NCI-H187 (cell line): ENCODE measurements at places on chromosomes 1 and 21.

DNA sequence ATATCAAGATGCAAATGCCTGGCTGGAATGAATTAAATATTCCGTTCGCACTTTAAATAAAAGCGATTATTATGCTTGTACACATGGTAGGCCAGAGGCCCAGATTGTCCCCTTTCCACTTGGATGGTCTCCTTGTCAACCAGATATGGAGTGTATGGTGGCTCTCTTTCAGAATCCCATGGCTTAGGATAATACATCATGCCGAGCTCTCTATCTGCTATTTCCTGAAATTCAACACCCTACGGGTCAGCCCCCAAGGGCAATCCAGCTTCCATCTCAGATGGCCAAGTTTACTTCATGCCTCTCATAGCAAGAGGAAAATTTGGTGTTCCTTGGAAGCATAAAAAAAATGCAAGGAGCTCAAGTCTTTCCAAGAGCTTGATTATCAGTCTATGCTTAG is 25.4 kb upstream of the FMO1 start:
- DNase-seq: no peak

DNA sequence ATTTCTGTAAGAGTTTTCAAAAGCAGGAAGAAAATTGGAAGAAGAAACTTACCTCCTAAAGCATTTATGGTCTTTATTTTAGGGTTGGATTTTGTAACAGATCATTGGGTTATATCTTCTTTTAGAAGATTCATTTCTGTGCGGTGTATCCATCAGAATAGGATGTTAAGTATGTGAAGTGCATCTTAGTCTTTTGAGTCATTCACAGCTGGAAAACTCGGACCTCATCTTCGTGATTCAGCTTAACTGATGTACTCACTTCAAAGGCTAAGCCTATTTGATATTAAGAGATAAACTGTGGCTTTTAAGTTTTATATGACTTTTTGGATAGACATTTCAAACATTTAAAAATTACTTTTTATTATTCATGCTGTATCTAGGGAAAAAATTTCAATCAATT is 56.3 kb downstream of the GIPC2 start:
- no peak for DNase-seq

DNA sequence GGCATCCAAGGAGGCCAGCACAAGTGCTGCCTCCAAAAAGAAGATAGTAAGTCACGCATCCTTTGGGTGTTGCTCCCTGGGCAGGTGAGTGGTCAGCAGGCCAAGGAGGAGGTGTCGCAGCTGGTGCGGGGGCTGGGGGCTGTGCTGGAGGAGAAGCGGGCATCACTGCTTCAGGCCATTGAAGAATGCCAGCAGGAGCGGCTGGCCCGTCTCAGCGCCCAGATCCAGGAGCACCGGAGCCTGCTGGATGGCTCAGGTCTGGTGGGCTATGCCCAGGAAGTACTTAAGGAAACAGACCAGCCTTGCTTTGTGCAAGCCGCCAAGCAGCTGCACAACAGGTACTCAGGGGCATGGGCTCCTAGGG is 4.3 kb downstream of the TRIM46 start:
- DNase-seq: no peak

DNA sequence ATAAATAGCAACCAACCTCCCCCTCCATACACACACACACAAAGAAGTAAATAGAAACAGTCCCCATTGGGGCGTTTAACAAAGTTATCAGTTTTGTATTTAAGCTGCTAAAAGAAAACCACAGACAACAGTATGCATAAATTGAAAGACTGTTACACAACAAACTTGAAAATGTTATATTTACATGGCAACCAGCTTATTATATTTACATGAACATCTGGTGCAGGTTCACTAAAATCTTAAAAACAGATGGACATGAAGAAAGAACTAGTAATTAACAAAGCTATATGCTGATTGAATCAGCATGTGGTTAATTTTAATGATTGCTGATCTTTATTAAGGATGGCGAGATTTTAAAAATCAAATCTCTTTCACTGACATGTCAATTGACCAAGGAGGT is 384.7 kb downstream of the LRRIQ3 start:
- DNase-seq: no peak

DNA sequence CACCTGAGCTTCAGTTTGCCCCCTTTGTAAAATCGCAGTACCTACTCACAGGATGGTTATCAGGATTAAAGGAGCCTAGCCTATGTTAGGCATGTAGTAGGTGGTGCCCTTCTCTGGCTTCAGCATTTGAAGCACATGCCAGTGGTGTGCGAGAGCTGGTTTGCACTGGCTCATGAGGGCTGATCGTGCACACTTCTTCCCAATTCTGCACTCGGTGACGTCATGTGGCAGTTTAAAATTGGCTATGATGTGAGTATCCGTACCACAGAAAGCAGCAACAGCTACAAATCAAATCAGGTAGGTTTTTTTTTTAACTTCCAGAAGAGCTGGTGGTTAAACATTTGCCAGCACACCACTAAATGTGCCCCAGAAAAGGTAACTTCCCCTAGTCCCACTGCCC is 13.5 kb downstream of the FOXO6 start:
- DNase-seq: no peak

- DNase-seq: no peak
These were observed 55.4 kb downstream of the LAMC2 start for GRCh38 chr1:183241471-183241870.

DNA sequence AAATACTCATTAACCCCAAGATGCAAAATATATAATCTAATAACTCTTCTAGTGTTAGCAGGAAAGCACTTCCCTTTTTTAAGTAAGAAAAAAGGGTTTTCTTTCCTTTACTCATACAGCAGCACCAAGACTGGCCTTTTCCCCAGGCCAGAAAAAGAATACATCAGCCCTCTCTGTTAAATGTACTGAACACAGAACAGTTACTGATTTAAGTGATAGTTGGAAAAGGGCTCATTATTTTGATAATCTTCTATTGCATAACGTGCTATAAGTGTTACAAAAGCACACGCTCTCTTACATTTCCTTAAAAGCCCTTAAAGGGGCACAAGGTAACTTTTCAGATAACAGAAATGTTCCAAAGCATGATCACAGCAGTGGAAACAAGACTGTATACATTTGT is 142.9 kb downstream of the TIAM1 start:
- no peak for DNase-seq

- no peak for DNase-seq
These were observed 149.5 kb downstream of the FGGY start for GRCh38 chr1:59446257-59446901.

DNA sequence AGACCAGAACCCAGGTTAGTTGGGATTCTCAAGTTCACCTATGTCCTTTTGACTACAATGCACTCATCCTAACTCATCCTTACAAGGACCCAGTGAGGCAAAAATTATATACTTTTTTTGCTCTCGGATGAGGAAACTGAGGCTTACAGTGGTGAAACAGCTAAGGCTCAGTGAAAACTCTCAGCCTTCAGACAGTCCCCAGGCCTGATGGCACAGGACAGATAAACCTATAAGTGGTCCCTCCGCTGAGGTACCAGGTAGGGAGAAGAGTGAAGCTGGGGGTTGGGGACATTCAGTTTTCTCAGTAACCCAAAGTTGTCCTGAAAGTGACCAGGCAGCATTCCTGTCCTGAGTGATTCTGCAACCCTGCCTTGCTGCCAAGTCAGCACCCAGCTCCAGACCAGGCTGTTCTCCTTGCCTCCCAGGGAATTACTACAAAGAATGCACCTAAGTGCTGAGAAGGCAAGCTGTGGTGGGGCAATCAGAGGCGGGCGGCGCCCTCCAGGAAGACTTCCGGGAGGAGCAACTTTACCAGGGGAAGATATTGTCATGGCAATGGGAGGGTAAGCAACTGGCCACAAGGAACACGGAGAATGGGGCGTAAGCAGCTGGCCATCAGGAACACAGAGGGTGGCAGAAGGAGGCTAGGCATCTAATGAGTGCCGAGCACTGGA is 4.6 kb downstream of the TENT5B start:
- no peak for DNase-seq

- no peak for DNase-seq
These were observed 4.9 kb upstream of the LRRC3 start for GRCh38 chr21:44450402-44450801.

DNA sequence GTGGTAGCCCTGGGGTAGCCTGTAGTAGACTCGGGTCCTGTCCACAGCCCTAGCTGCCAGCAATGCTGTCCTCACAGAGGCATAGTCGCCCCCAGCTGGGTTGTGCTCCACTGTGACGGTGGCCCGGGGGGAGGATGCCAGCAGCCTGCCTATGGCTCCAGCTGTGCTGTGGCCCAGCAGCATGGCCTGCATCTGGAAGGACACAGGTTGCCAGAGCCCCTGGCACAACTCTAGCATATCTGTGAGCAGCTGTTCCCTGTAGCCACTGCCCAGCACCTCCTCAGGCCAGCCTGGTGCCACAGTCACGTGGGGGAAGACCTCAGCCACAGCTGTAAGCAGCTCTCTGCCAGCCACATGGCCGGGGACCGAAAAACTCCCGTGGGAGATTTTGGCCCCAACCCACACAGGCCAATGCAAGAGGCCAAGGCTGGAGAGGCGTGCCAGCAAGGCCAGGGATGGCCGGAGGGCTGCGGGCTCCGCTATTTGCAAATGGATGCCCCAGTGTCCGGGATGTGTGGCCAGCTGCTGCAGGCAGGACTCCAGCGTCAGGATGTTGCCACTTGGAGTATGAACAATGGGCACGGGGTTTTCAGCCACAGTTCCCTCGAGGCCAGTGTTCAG is 13.9 kb downstream of the FAM151A start:
- no peak for DNase-seq

DNA sequence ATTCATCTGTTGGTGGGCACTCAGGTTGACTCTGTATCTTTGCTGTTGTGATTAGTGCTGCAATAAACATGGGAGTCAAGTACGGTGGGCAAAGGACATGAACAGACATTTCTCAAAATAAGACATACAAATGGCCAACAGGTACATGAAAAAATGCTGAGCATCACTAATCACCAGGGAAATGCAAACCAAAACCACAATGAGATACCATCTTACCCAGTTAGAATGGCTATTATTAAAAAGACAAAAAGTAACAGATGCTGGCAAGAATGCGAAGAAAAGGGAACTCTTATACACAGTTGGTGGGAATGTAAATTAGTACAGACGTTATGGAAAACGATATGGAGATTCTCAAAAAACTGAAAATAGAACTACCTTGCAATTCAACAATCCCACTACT is 98.9 kb downstream of the TMEM53 start:
- no peak for DNase-seq

DNA sequence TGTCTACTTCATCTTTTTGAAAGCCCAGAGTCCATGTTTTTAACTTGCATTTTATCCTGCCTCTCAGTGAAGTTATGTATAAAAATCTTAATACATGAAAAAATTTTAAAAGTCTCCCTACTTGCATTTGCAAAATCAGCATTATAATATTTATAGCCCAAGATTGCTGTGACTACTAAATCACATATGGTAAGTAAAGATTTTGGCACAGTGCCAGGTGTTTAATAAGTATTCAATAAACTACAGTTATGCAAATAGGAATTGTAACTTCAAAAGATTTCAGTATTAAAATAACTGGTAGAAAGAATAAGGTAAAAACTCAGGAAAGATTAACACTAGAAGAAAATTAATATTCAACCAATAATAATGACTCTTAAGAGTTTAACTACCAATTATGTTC is 641.7 kb downstream of the LRRIQ3 start:
- DNase-seq: no peak

DNA sequence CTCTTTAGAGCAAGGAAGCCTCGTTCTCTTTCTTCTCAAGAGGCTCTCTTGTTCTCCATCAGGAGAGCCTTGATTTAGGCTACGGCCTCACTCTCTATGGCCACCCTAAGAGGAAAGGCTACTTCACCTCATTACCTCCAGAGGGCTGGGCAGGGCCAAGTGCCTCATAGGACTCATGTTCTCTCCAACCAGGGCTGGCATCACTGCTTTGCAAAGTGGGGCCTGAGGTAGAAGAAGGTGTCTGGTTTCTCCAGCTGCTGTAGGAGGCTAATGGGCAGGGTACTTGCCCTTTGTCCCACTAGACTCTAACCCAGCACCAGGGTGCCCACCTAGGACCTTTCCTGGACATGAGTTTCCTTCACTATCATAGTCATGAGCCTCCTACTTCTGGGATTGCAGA is 2.1 kb upstream of the ATXN7L2 start:
- DNase-seq: no peak

DNA sequence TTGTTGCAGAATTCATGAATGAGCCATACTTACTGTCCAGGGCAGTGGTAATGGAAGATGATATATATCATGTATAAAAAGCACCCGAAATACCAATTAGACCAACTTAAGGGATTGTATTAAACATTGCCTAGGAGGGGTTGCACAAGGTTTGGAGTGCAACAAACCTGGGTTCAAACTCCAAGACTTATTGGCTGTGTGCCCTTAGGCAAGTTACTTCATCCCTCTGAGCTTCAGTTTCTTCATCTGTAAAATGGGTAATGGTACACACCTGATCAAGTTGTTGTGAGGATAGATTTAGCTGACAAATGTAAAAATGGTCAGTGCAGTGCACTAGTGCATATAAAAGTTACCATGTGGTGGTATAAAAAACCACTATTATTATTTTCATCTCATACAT is 9.8 kb upstream of the PPP1R15B start:
- no peak for DNase-seq

DNA sequence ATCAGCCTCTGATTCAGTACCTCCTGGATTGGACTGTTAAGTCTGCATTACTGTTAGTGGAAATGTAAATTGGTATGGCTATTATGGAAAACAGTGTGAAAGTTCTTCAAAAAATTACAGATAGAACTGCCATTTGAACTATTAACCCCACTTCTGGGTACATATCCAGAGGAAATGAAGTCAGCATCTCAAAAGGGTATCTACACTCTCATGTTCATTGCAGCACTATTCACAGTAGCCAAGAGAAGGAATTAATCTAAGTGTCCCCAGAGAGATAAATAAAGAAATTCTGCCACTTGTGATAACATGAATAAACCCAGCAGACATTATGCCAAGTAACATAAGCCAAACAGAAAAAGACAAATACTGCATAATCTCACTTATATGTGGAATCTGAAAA is 676.0 kb downstream of the PLA2G4A start:
- DNase-seq: no peak

DNA sequence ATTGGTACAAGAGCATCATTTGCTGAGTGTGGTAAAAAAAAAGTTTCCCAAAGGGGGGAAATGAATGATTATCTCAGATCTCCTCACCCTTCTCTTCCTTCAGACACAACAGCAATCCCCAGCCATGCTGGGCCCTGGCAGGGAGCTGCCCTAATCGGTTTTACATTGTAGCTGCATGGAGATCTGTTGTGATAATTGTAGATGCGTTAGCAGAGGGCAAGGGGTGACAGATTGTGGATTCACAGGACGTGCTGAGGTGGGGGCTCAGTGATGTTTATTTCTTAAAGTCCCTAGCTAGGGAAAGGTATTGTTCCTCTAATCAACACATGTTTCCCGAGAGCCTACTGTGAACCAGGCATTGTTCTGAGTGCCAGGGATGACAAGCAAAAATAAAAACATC is 304.1 kb downstream of the PBX1 start:
- no peak for DNase-seq
